ENCODE measurements at places on chromosomes 4 and X. TPM values are rescaled to one million over a fixed set of nuclear protein-coding genes. Genes with fewer than 3 reads are reported as not detected.

KIAA1210 gene
- not detected for total RNA-seq

RHOH gene
- 2.3 TPM for total RNA-seq

EDNRA gene
- total RNA-seq: 1.5 TPM

NHS gene
- total RNA-seq: 0.17 TPM

SMIM10 gene
- 0.33 TPM for total RNA-seq

PRKG2 gene
- 0.08 TPM for total RNA-seq

IGSF1 gene
- 0.17 TPM for total RNA-seq

OTC gene
- 67.9 TPM for total RNA-seq

EFNB1 gene
- total RNA-seq: 8.9 TPM

DKK2 gene
- 0.23 TPM for total RNA-seq

DYNLT3 gene
- 9.5 TPM for total RNA-seq

- H3K27me3 ChIP-seq: no peaks in the 10 kb centered on the region
- no peaks in the 10 kb centered on the region for H3K36me3 ChIP-seq
- no peaks in the 10 kb centered on the region for H3K4me1 ChIP-seq
- no peak overlapping the region for H3K4me3 ChIP-seq
These were observed 404.8 kb downstream of the KLHL13 start for GRCh38 chrX:117711782-117712181.

GRCh38 chr4:1211891-1212545, 36.9 kb downstream of the CTBP1 start:
- no peaks in the 10 kb centered on the region for H3K27me3 ChIP-seq
- H3K36me3 ChIP-seq: peaks cover 16% of the 10 kb centered on the region
- H3K27ac ChIP-seq: no peak overlapping the region
- no peak for DNase-seq

DNA sequence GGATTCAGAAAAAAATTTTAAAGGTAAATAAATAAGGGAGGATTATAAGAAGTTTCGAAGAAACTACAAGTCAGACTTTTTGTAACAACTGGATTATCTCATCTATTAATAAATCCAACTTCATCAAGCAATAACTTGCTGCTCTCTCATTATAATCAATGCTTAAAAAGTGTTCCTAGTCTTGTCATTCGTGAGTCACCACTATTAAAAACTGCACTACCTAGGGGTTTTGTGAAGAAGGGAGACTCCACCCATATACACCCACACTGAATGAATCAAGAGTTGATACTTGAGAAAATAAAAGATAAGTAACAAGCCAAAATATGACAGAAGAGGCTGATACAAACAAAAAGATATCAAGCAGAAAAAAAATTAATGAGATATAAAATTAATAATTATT, 360.5 kb downstream of the ZNF674 start:
- H3K4me3 ChIP-seq: no peak overlapping the region
- no peaks in the 10 kb centered on the region for H3K27me3 ChIP-seq
- no peak overlapping the region for H3K27ac ChIP-seq
- no peaks in the 10 kb centered on the region for H3K36me3 ChIP-seq
- no peak for DNase-seq
- H3K4me1 ChIP-seq: no peaks in the 10 kb centered on the region

- H3K4me3 ChIP-seq: no peak overlapping the region
- no peaks in the 10 kb centered on the region for H3K4me1 ChIP-seq
- no peak for DNase-seq
- H3K36me3 ChIP-seq: no peaks in the 10 kb centered on the region
- no peak overlapping the region for H3K27ac ChIP-seq
These were observed 5.5 kb upstream of the ANTXR2 start for GRCh38 chr4:80078346-80079092.

DNA sequence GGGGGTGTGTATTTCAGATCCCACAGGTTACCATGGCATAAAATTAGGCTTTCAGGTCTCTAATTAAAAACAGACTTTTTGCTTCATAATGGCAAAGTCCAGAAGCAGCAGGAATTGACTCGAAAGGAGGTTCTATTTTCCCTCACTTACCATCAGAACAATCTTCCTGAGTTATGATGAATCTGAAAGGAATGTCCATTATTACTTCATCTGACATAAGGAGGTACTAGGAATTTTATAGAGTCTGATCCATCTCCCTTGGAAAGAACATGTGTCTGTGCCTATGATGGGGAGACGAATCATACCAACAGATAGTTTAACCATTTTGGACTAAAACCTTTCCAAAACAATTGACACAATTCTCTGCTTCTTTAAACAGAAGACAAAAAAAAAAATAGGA, 206.3 kb upstream of the FGF13 start:
- H3K4me3 ChIP-seq: no peak overlapping the region
- no peak overlapping the region for H3K27ac ChIP-seq
- no peak for DNase-seq

GRCh38 chrX:131288738-131289511, at the start of gene IGSF1:
TSS of gene IGSF1 (minus strand) at chrX:131289306. CDS start at chrX:131286674, 2,632 bp downstream.
- H3K4me1 ChIP-seq: peaks cover 2% of the 10 kb centered on the region
- H3K27me3 ChIP-seq: no peaks in the 10 kb centered on the region
- H3K4me3 ChIP-seq: peak within 1 kb of the TSS; percentile 20
- no peak within 1 kb of the TSS for H3K27ac ChIP-seq

DNA sequence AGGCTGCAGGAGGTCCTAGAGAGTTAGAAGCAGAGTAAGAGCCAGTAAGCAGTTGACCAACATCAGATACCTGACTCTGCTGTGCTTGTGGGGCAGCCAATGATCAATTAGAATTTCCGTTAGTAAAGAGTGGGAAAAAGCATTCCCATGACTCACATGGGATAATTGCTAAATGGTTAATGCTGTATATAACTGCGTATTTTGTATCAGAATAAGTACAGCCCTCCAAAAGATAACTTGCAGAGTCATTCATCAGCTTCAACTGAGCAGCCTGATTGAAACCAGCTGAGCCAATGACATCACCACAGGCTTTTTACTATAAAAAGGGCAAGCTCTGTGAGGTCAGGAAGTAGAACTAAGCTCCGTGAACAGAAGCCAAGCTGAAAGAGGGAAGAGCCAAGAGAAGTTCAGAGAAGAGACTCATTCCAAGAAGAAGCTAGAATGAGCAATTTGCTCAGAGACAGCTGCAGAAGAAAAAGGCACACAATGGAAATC, 67.9 kb downstream of the PPP3CA start:
- H3K36me3 ChIP-seq: no peaks in the 10 kb centered on the region
- no peak overlapping the region for H3K27ac ChIP-seq
- H3K4me3 ChIP-seq: no peak overlapping the region
- peaks cover 4% of the 10 kb centered on the region for H3K4me1 ChIP-seq

- H3K4me1 ChIP-seq: peaks cover 35% of the 10 kb centered on the region
- DNase-seq: no peak
- H3K36me3 ChIP-seq: peaks cover 11% of the 10 kb centered on the region
- H3K27ac ChIP-seq: no peak overlapping the region
- no peak overlapping the region for H3K4me3 ChIP-seq
These were observed 14.1 kb downstream of the NOP14 start for GRCh38 chr4:2948895-2949781.

- no peaks in the 10 kb centered on the region for H3K4me1 ChIP-seq
- no peaks in the 10 kb centered on the region for H3K36me3 ChIP-seq
- H3K4me3 ChIP-seq: no peak overlapping the region
- DNase-seq: no peak
- H3K27me3 ChIP-seq: no peaks in the 10 kb centered on the region
- no peak overlapping the region for H3K27ac ChIP-seq
These were observed 1441.6 kb upstream of the PCDH7 start for GRCh38 chr4:29278585-29278984.

DNA sequence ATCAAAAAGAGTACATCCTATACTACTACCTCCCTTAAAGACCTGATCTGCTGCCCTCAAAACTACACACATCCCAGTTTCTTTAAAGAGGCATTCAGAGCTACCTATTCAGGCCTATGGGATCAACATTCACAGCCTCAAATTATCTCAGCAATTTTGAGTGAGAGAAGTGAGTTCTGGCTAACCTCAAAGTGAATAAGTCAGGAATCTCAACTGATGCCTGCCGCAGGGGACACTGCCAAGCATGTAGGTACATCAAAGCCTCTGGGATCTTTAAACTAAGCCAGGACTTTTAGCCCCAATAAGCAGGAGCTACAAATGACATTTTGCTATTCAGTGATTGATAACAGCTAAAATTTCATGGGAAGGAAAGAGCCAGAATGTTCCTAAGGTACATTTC, 11.6 kb downstream of the GRPR start:
- DNase-seq: no peak
- H3K4me1 ChIP-seq: no peaks in the 10 kb centered on the region
- no peak overlapping the region for H3K4me3 ChIP-seq
- no peaks in the 10 kb centered on the region for H3K36me3 ChIP-seq

- no peaks in the 10 kb centered on the region for H3K4me1 ChIP-seq
- H3K36me3 ChIP-seq: no peaks in the 10 kb centered on the region
- H3K27ac ChIP-seq: no peak overlapping the region
- H3K27me3 ChIP-seq: no peaks in the 10 kb centered on the region
These were observed 37.2 kb downstream of the TMEM47 start for GRCh38 chrX:34619920-34620319.

- H3K4me1 ChIP-seq: no peaks in the 10 kb centered on the region
These were observed 31.2 kb downstream of the PJA1 start for GRCh38 chrX:69133921-69134542.

- H3K27ac ChIP-seq: no peak overlapping the region
- no peak overlapping the region for H3K4me3 ChIP-seq
- no peaks in the 10 kb centered on the region for H3K4me1 ChIP-seq
These were observed 48.3 kb downstream of the STBD1 start for GRCh38 chr4:76354517-76355473.

DNA sequence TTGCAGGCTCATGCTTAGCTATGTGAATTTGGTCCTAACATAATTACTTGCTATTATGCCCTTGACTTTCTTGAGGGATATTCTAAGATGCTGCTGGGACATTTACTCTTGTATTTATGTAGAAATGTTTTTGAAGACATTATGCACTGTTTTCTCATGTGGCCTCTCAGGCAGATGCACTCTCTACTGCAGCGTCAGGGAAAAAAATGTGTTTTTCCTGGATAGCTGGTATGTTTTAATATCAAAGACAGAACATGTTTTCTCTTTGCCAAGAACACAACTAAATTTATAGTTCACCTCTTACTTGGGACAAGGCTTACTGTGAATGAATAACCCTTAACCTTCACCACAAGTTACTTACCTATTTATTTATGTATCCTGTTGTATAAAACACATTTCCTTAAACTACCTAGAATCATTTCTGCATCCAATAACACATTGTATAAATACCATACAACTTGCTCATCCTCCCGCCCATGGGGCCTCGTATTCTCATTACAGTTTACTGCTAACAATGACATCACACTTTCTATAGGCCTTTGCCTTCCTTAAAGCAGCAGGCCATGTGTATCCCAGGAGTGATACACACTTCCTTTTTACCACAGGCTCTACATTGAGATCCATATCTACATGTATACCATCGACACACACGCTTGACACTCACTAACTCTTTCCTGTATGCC, 178.7 kb downstream of the SLIT2 start:
- H3K4me1 ChIP-seq: no peaks in the 10 kb centered on the region
- no peak for DNase-seq
- H3K27ac ChIP-seq: no peak overlapping the region
- H3K36me3 ChIP-seq: no peaks in the 10 kb centered on the region
- no peaks in the 10 kb centered on the region for H3K27me3 ChIP-seq
- H3K4me3 ChIP-seq: no peak overlapping the region

DNA sequence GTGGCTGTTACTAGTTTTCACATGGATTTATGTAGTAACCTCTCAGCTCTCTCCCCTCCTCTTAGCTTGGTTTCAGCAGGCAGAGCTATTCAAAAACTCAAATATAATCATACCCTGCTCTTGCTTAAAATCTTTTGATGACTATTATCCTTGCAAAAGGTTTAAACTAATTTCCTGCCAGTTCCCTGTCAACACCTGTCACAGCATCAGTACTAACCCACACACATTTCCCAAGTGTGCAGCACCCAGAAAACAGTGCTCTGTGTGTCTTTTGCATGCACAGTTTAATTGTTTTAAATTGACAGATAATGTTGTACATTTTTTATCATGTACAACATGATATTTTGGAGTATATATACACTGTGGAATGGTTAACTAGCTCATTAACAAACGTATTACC, 202.0 kb downstream of the PAPSS1 start:
- H3K27me3 ChIP-seq: no peaks in the 10 kb centered on the region
- no peak overlapping the region for H3K4me3 ChIP-seq
- no peak overlapping the region for H3K27ac ChIP-seq
- H3K36me3 ChIP-seq: no peaks in the 10 kb centered on the region
- no peaks in the 10 kb centered on the region for H3K4me1 ChIP-seq

- DNase-seq: peak; percentile 40
- H3K4me3 ChIP-seq: peak within 1 kb of the TSS; percentile 83
- H3K27me3 ChIP-seq: no peaks in the 10 kb centered on the region
- H3K27ac ChIP-seq: peak within 1 kb of the TSS; percentile 19
These were observed at the start of gene CD38 for GRCh38 chr4:15778289-15779241. TSS of gene CD38 (plus strand) at chr4:15778328. CDS start at chr4:15778415, 87 bp downstream.

GRCh38 chr4:138178566-138178965, 63.6 kb downstream of the SLC7A11 start:
- no peak for DNase-seq
- no peaks in the 10 kb centered on the region for H3K36me3 ChIP-seq
- H3K4me3 ChIP-seq: no peak overlapping the region
- H3K27me3 ChIP-seq: no peaks in the 10 kb centered on the region
- H3K4me1 ChIP-seq: no peaks in the 10 kb centered on the region
- H3K27ac ChIP-seq: no peak overlapping the region

DNA sequence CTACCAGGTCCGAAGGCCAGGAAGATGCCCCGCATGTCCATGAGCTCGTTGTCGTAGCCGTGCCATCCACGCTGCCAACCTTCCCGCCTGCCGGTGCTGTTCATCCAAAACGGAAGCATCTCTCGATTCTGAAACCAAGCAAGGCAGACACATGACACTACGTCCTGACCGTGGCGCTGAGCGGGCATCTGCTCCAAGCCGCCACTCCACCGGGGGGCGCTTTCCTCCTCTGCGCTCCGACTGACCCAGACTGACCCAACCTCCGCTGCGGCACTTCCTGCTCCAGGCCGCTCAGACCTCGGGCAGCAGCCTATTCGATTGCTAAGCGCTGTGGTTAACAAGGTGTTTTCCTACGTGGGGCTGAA, 120.5 kb downstream of the ENPP6 start:
- H3K36me3 ChIP-seq: no peaks in the 10 kb centered on the region
- no peak for DNase-seq
- H3K4me1 ChIP-seq: no peaks in the 10 kb centered on the region
- no peaks in the 10 kb centered on the region for H3K27me3 ChIP-seq
- H3K27ac ChIP-seq: no peak overlapping the region
- H3K4me3 ChIP-seq: no peak overlapping the region

DNA sequence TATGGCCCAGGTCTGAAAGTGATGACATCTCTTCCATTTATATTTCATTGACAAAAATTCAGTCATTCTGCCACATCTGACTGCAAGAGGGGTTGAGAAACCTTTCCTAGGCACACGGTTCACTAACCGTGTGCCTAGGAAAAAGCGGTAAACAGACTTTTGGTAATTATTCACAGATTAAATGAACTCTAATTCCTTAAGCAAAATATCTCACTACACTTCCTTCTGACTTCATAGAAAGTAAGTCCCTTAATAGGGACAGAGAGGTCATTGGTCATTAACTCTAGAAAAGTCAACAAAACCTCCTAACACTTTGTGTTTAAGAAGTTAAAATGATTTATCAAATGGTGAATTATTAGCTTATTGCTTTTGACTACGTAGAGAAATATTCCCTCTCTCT, 205.1 kb downstream of the PDHA2 start:
- no peak for DNase-seq
- peaks cover 1% of the 10 kb centered on the region for H3K4me1 ChIP-seq

- no peak overlapping the region for H3K27ac ChIP-seq
- no peak overlapping the region for H3K4me3 ChIP-seq
- H3K4me1 ChIP-seq: no peaks in the 10 kb centered on the region
- DNase-seq: no peak
- H3K36me3 ChIP-seq: no peaks in the 10 kb centered on the region
- H3K27me3 ChIP-seq: no peaks in the 10 kb centered on the region
These were observed 1682.3 kb upstream of the TENM3 start for GRCh38 chr4:180560896-180561295.

Measured in liver (tissue), 10 donors.